ENCODE measurements at places on chromosomes 6 and 20.

DNA sequence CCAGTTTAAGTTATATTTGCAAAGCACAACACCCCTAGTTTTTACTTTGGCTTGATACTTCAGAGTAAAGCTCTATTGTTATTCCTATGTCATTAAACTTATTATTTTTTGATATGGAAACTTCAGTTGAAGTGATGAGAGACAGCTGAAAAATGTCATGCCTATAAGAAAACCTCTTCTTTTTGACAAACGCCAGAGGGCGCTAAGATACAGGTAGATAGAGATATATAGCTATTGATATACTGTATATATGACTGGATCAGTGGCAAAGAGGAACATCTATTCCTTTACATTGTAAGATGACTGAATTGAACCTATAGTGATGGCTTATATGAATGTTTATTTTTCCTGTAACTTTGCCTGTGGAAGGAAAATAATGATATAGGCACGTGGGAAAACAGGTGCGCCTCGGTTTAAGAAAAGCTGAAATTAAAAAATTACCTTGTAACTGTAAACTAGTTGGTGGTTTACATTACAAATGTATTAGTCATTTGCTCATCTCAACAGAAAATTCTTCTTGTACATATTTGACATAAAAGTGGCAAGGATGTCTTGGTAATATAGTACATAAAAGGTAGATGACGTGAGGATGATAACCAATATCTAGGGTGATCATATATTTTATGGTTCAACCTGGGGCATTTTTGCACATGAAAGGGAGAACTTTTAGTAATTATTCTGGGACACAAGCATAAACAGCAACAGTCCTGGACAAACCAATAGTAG, 74.1 kb downstream of the LAMA4 start:
- DNase-seq: peak; percentile 74

DNA sequence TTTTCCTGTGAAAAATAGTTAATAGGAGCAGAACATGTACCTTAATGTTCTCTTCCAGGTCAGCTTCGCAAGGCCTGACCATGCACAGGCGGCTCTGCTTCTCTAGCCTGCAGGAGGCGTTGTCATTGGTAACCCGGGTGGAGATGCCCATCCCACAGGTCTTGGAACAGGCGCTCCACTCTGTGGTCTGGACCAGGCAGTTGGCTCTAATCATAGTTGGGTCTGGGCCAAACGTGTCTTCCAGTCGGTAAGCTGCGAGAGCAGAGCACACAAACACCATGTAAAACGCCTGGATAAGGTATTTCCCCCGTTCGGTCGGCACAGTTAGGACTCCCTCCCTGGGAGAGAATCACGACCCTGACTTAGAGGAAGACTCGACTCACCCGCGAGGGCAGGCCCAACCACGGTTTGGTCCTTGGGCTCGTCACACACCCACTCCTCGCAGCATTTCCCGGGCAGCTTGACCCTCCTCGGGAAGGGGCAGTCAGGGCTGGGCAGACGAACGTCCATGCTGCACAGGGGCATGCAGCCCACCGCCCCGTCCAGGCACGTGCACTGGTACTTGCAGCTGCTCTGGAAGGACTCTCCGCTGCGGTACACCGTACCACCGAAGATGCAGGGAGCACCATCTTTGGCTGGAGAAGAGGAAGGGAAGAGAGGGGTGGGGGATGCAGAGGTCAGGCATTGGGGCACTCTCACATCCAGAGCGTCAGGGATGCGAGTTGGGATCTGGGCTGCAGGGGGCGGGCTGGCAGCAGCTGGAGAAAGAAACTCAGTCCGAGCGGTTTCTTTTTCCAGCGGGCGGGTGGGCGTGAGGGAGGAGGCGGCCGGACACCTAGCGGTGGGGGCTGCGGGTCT, 1.0 kb downstream of the CCN2 start:
- peak; percentile 87 for DNase-seq

DNA sequence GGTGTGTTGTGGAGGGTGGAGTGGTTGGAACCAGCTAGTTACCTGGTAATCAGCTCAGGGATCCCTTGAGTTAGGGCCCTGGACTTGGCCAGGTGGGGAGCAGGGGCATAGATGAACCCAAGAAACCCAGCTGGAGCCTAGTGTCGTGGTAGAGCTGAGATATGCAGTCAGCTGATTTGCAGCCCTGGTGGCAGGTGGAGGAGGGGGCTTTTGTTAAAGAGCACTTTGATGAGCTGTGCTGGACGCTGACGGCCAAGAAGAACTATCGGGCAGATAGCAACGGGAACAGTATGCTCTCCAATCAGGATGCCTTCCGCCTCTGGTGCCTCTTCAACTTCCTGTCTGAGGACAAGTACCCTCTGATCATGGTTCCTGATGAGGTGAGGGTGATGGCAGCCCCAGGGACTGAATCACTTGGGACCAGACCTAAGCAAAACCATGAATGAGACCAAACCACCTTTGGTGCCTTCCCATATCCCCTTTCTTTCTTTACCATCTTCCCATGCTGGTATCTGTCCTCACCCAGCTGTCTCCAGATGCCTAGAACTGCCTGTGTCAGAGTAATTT, 12.7 kb downstream of the DEF6 start:
- no peak for DNase-seq

DNA sequence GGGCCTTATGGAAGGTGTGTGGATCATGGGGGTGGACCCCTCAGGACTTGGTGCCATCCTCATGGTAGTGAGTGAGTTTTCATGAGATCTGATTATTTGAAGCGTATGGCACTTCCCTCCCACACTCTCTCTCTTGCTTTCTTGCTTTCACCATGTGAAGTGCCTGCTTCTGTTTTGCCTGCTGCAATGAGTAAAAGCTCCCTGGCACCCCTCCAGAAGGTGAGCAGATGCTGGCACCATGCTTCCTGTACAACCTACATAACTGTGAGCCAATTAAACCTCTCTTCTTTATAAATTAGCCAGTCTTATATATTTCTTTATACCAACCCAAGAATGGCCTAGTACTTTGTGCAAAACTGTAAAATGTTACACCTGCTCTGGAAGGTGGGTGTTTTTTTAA, 396.8 kb upstream of the HS3ST5 start:
- DNase-seq: no peak

DNA sequence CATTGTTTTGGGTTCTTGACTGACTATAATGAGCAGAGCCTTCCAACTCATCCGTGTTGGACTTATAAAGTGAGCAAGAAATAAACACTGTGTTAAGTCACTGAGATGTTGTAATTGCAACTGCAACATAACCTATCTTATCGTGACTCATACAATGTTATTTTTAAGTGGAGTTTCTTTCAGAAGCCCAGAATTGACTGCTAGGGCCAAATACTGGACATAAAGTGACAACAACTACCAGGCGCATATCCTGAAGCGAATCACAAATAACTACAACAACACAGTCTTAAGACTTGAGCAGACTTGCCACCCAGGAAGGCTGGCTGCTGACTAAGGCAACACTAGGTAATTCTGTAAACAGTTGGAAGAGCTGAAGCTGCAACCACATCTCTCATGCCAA, 326.6 kb downstream of the COL12A1 start:
- DNase-seq: peak; percentile 63

DNA sequence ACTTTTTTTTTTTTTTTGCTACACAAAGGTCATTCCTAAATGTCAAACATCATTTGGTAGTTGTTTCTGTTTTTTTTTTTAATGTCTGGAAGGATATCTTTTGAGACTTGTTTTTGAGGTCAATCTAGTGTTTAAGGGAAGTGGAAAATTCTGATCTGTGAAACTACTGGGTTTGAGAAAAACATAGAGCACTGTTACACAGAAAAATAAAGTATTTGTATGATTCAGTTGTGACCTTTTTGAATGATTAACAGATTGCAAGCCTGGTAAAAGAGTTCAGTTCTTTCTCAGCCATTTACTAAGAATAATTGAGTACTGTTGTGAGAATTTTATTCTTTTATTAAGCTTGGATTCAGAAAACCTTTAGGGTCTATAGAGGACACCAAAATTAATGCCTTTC, 276.7 kb downstream of the ADGRB3 start:
- DNase-seq: no peak

DNA sequence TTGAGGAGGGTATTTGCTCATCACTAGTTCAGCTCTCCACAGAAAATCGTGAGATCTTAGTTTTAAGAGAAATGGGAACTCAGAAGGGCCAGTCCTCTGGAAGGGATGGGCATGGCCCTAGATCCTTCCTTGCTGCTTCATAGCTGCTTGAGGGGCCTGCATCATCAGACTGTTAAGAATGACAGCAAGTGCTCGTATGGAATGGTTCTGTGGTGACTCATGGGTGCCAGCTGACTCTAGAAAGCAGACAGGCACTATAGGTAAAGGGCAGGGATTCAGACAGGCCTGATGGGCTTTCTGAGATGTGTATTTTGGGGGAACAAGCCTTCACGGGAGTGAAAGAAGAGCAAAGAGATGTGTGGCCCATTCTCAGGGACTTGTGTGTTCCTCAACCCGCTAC, 90.8 kb downstream of the MYLK4 start:
- no peak for DNase-seq

- DNase-seq: peak; percentile 61
Observed at GRCh38 chr20:1324598-1325172, 4.3 kb downstream of the SDCBP2 start.

DNA sequence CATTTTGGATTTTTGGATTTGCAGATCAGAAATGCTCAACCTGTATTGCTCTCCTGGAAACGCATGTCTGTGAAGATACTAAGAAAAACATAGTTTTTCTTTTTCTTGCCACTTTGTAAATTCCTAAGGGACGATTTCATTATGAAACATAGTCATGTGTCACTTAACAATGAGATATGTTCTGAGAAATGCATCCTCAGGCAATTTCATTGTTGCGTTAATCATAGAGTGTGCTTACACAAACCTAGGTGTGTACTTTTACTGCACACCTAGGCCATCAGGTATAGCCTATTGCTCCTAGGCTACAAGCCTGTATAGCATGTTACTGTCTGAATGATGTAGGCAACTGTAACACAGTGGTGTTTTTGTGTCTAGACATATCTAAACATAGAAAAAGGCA, 13.4 kb upstream of the THEMIS start:
- no peak for DNase-seq

GRCh38 chr6:105920071-105920470, 166.1 kb upstream of the PRDM1 start:
- no peak for DNase-seq

DNA sequence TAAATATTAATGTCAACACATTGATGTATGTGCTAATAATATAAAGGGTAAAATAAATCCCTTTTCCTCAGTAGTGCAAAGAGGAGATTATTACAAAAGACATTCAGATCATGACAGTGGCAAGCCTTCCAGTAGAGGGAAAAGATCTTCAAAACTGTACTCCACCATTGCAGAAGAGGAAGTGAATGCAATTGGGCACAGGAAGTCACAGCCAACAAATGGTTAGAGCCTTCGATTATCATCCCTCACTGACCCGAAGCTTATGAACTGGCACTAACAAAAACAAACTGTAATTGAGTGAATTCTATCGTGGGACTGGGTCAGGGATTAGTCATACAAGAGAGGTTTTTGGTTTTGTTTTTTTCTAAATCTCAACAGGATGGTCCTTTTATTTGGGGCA, 39.3 kb upstream of the SCGN start:
- DNase-seq: no peak

DNA sequence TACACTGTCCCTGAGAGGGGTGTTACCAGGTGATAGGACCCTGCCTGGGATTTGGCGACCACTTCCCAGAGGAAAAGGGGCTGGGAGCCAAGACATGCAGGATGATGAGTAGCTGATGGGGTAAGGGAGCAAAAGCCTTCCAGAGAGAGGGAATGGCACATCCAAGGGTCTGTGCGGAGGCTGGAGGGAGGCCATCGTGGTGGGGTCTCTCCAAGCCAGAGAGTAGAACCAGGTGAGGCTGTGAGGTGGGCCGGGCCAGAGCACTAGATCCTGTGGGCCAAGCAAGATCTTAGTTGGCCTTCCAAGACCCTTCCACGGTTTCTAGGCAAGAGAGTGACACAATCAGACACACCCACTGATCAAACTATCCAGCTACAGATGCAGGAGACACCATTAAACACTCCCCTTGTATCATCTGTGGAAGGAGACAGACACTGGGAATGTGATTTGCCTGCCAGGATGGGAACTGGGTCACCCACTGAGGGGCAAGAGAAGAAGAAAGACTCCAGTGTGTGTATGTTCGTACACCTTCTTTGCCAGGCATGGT, 128.9 kb downstream of the BANF2 start:
- DNase-seq: no peak

GRCh38 chr6:160111806-160112205, 9.8 kb upstream of the SLC22A1 start:
- no peak for DNase-seq

GRCh38 chr20:38631155-38632022, 29.8 kb downstream of the ARHGAP40 start:
- DNase-seq: no peak

DNA sequence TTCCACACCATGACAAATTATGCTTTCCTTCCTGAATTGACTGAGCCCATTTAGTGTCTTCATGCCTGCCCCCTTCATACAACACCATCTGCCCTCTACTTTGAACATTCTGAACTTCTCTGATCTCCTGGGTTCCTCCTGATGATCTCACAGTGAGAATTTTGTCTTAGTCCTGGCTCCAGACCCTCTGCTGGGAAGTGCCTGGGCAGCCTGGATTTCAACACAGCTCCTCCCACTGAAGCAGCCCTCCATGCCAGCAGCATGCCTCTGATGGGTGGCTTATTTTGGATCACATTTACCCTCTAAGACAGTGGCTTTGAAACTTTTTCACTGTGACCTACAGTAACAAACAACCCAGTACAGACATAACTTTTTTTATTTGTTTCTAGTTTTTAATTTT, 41.5 kb downstream of the DSE start:
- no peak for DNase-seq

DNA sequence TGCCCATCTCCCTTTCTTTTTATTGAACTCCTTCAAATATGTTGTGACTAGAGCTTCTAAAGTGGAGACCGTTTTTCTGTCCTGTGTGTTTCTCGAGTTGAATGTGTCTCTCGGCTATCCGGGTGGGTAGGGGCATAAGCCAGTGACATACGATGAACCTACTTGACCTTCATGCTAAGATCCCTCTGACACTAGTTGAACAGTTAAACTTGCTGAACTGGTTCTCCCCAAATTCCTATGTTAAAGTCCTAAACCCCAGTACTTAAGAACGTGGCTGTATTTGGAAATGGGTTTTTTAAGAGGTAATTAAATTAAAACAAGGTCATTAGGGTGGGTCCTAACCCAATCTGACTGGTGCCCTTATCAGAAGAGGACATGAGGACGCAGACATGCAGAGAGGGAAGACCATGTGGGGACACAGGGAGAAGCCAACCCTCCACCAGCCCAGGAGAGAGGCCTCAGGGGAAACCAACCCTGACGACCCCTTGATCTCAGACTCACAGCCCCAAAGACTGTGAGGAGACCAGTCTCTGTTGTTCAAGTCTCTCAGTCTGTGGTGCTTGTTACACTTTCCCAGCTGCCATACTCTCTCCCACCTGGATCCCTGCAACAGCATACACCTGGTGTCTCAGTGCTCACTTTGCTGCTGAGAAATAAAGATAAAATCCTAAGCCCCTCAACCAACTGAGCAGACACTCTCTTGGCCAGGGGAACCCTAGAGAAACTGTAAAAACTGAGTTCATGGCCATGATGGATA, 208.4 kb downstream of the MYLK4 start:
- no peak for DNase-seq

Measured in AG04450 (cell line).